CD4-positive, CD25-positive, alpha-beta regulatory T cell (primary cell): ENCODE measurements at places on chromosomes 5 and 9. TPM values are rescaled to one million over a fixed set of nuclear protein-coding genes. Genes with fewer than 3 reads are reported as not detected.

GRCh38 chr9:90642570-90643539 is at the start of gene DIRAS2:
Gene DIRAS2 (minus strand): TSS chr9:90642824. CDS start chr9:90613827, 28,997 bp downstream.
- no peak for DNase-seq

- DNase-seq, result no peak
These were observed 87.1 kb upstream of the SH3GL2 start for GRCh38 chr9:17491780-17492179.

- DNase-seq, result no peak
These were observed 177.9 kb downstream of the PCSK1 start for GRCh38 chr5:96254980-96255691.

DNA sequence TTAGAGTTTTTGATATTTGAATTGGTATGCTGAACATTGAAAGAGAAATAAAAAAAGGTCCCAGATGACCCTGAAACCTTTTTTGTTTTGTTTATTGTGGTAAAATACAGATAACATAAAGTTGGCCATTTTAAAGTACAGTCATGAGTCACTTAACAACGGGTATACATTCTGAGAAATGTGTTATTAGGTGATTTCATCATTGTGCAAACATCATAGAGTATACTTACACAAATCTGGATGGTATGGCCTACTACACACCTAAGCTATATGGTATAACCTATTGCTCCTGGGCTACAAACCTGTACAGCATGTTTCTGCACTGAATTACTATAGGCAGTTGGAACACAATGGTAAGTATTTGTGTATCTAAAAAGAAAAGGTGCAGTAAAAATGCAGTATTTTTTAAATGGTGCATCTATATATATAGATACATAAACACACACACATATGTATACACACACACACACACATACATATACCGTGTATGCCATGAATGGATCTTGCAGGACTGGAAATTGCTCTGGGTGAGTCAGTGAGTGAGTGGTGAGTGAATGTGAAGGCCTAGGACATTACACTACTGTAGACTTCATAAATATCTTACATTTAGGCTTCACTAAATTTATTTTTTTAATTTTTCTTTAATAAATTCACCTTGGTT is 31.0 kb downstream of the TTC1 start:
- no peak for DNase-seq

- DNase-seq, result no peak
These were observed 14.4 kb upstream of the ABLIM3 start for GRCh38 chr5:149126906-149127305.

GRCh38 chr5:150105928-150106615 is 19.7 kb upstream of the CSF1R start:
- no peak for DNase-seq

DNA sequence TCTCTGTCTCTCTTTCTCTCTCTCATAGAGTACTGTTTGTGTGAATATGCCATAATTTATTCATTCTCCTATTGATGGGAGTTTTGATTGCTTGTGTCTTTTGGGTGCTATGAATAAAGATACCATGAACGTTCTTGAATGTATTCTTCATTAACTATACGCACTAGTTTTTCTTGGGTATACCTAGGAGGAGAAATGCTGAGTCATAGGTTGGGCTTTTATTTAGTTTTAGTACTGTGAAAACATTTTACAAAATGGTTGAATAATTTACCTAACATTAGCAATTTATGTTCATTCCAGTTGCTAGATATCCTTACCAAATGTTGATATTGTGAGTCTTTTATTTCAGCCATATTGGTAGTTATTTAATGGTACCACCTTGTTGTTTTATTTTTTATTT is 192.5 kb downstream of the NPR3 start:
- no peak for DNase-seq

- DNase-seq, result no peak
These were observed 554 bp downstream of the RPS23 start for GRCh38 chr5:82277613-82277986.

DNA sequence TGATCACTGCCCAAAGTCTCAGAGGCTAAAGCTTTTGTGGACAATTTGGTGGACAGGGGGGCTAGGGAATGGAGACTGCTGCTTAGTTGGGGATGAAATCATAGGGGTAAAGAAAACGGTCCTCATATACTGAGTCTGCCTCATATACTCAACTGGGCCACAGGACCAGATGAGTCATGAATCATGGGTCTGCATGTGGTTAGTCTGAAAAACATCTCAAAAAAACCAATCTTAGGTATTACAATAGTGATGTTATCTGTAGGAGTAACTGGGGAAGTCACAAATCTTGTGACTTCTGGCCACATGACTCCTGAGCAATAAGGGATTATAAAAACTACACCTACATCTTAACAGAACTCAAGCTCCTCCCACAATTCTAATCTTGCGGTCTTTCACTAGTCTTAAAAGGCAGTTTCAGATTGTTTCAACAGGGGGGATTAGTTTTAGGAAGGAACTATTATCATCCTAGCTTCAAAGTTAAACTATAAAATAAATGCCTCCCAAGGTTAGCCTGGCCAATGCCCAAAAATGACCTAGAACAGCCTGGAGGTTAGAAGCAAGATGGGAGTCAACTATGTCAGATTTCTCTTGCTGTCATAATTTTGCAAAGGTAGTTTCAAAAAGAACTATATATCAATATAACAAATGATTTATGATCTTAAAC is 17.5 kb downstream of the TMEM161B start:
- DNase-seq, result peak; percentile 44

- DNase-seq, result peak; percentile 5
These were observed 937 bp upstream of the HMGCR start for GRCh38 chr5:75335952-75336614.

DNA sequence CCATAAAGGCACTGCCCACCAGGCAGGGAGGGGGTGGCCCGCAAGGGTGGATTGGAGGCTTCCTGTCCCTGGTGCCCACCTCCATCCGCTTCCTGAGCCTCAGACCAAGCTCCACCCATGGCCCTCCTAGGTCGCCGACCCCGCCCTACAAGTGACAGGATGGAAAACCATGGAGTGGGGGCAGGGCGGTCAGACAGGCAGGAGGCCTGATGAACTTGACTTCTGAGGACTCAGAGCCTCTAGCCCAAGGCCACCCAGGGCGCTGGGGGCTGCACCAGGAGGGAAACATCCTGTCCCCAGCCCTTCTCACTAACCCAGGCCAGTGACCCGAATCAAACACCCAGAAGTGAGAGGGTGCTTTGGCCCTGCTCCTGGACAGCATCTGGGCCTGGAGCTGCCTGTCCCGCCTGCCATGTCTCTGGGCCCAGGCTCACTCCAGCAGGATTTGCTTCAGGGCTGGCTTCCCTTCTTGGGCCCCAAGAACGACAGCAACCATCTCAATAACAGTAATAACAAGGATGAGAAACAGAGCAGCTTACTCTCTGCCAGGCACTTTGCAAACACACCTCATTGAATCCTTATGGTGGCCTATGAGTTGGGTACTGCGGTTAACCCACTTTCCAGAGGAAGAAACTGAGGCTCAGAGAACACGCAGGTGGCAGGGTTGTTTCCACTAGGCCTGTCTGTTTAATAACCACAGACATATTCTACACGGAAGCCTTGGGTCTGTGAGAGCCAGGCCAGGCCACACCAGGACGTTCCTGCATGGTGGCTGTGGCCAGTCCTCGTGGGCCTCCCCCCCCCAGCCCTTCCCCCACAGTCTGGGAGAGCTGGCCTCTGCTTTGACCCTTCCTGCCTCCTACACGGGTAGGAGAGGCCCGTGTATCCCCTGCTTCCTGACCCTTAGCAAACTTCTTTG is 4.4 kb upstream of the ST6GALNAC6 start:
- DNase-seq, result peak; percentile 90

CYSRT1 gene
- not detected for polyA plus RNA-seq
